ENCODE measurements at places on chromosomes 5 and 9.

GRCh38 chr9:27162045-27162444 lies 53.0 kb downstream of the TEK start:
- no peak for DNase-seq

GRCh38 chr9:22111176-22111953 lies 102.3 kb upstream of the CDKN2B start:
- DNase-seq, result peak; percentile 31

DNA sequence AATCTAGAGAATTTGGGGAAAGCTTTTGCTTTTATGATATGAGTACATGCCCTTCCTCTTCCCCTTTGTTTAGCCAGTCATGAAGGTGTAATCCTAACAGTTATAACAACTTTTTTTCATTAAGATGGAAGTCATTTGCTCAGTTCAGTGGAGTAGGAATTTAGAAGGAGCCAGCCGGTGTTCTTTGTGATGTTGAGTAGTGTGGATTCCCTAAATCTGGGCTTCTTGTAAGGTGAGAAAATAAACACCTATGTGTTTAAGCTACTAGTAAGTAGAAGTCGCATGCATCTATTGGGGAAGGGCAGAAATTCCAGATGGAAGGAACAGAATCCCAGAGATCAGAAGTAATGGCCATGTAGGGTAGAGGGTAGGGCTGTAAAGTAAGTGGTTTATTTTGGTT lies 13.6 kb upstream of the CNTLN start:
- DNase-seq, result no peak

DNA sequence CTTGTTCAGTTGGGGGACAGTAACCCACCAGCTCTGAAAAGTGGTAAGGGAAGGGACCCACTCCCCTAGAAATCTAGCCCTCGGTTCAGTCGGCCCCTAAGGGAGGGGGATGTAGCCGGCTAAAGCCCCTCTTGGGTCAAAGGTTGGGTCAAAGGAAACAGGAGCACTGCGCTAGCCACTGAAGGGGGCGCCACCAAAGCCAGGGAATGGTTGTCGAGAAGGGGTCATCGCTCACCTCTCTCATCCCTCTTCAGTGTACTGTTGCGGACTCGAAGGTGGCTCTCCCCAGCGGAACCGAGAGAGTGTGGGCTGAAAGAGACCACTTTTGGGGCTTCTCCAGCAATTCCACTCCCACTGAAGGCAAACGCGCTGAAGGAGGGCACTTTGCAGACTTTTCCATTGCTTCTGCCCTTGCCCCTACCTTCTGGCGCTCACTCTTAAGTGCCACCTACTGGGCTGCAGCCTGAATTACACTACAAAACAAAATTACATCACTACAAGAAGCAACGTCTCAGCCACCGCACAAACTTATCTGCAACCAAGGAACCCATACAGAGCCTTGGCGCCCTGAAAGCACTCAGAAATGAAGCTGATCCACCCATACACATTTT lies 396.9 kb downstream of the PDE4D start:
- peak; percentile 45 for DNase-seq

DNA sequence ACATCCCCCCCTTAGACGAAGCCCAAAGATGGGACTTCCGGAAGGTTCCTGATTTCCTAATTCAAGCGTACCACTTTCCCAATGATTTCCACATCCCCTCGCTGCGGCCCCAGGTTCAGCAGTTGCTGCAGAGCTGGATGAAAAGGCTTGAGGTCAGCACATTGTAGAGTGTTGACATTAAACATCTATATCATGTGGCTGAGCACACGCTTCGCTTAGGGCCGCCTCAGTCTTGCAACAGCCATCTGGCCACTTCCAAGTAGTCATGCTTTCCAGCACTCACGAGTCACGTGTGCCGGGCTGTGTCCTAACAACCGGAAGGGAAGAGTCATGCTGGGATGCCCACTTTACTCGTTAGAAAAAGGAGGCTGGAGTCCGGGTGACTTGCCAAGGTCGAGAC lies 340.6 kb upstream of the IRX4 start:
- no peak for DNase-seq

GRCh38 chr5:153476767-153477166 lies 13.7 kb upstream of the GRIA1 start:
- DNase-seq, result peak; percentile 94

GRCh38 chr5:77086689-77087483 lies at the start of gene ZBED3:
Gene ZBED3 (minus strand): TSS chr5:77087285. CDS start chr5:77077878, 9,407 bp downstream.
- DNase-seq, result peak; percentile 59

DNA sequence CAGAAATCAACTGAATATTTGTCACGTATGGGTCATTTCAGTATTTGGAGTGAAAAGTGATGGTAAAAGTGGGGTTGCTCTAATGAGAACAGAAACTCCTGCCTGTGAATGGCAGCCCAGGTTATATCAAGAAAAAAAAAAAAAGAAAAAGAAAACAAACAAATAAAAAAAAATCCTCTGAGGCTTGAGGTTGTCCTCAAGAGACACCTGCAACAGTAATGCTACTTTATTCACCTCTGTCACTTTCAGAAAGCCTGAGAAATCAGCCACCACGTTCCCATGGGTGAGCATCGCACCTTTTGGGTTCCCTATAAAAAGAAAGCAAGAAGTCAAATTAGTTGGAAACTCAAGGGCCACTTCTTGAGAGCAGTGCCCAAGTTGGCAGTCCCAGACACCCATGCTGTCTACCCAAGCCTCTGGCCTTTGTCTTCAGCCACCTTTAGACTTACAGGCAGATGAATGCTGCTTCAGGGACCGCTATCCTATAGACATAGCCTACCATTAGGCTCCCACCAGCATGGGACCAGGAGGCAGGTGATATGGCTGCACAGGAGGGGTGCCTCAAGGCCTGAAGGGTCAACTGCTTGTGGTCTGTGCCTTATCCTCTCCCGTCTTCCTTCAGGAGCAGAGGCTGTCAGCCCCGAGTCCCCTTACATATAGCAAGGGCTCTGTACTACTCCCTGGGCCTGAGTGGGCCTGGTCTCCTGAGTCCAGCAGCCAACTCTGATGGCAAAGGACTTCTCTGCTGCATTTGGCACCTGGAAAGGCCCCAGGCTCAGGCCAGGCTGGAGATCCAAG lies 31.1 kb upstream of the MEIKIN start:
- DNase-seq, result no peak

DNA sequence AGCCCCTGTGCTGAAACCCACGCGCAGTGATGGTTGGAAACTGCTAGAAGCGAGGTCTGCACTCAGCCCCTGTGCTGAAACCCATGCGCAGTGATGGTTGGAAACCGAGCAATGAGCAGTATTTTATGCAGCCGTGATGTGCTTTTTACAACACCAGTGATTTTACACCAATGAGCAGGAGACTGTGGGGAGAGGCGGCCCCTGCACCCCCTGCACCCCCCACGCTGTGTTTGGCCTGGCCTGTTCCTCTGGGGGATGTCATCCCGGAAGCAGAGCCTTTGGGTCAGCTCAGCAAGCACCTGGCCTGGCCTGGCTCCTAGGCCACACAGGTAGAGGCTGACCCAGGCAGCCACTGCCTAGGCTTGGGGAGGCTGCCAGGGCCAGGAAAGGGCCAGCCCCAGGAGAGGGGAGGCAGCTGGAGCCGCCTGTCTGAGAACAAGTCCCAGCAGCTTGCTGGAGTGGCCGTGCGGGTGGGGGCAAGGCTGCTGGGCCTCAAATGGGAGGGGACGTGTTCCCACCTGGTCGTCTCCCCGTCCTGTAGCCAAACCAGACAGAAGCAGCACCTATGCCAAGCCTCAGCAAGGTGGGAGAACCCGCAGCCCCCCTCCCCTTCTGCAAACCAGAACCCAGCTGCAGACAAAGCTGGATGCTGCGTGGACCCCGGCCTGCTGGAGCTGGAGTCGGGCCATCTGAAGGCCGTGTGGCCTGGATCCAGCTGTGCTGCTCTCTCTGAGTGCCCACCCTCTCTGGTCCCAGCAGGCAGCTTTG lies 46.8 kb downstream of the DBH start:
- no peak for DNase-seq

GRCh38 chr5:145943674-145944121 lies 7.3 kb downstream of the SH3RF2 start:
- DNase-seq, result peak; percentile 56

GRCh38 chr5:68436686-68437520 lies 221.3 kb downstream of the PIK3R1 start:
- DNase-seq, result peak; percentile 37

GRCh38 chr5:116495786-116496357 lies 78.8 kb downstream of the SEMA6A start:
- DNase-seq, result no peak

DNA sequence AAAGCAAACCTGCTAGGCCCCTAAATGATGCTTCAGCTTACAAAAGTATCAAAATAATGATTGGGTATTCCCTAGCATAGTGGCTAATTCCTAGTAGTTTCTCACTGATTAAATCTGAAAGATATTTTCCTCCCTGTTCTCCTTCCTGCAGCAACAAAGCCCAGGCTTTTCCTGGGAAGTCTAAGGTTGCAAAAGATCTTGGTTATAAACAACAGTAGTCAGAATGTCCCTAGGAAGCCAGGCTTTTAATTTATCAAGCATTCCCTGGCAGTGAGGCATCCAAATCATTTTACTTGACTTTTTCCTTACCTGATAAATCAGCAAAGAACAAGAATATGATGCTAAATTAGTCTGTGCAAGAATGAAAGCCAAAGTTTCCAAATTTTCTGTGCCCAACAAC lies 272.0 kb downstream of the PDE4D start:
- DNase-seq, result peak; percentile 74

GRCh38 chr9:33924978-33925797 lies 108.2 kb downstream of the UBE2R2 start:
- peak; percentile 57 for DNase-seq

GRCh38 chr9:4344946-4345345 lies 45.1 kb upstream of the GLIS3 start:
- DNase-seq, result no peak

DNA sequence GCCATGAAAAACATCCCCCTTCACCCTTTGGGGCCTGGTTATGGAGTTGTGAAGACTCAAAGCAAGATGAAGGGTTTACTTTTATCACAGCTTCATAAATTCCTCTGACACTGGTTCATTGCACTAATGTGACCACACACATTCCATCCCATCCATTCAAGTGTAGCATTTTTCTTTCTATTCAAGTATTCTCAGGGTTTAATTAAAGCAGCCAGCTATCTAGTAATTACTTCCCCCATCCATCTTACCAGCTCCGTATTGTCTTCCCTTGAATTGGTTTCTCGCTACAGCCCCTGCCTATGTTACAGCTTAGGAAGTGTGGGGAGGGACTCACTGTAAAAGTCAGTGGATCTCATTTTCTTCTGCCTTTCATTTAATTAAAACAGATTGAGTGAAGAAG lies 387.0 kb upstream of the RFX3 start:
- DNase-seq, result peak; percentile 82

DNA sequence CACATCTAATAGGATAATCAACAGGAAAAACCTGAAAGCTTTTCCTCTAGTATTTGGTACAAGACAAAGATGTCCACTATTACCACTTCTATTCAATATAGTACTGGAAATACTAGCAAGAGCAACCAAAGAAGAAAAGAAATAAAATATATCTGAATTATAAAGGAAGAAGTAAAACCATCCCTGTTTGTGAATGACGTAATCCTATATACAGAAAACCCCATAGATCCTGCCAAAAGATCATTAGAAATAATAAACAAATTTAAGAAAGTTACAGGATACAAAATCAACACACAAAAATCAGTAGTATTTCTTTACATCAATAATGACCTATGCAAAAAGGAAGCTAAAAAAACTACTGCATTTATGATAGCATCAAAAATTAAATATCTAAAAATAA lies 1191.3 kb upstream of the C9orf72 start:
- DNase-seq, result no peak

GRCh38 chr9:136693135-136693489 lies 5.9 kb upstream of the AGPAT2 start:
- no peak for DNase-seq

- no peak for DNase-seq
Measured at GRCh38 chr5:16067415-16067814, 112.2 kb downstream of the MARCHF11 start.

GRCh38 chr9:109182940-109183798 lies 16.1 kb upstream of the FRRS1L start:
- DNase-seq, result peak; percentile 29

- no peak for DNase-seq
Measured at GRCh38 chr5:171311322-171312077, 2.5 kb downstream of the TLX3 start.

DNA sequence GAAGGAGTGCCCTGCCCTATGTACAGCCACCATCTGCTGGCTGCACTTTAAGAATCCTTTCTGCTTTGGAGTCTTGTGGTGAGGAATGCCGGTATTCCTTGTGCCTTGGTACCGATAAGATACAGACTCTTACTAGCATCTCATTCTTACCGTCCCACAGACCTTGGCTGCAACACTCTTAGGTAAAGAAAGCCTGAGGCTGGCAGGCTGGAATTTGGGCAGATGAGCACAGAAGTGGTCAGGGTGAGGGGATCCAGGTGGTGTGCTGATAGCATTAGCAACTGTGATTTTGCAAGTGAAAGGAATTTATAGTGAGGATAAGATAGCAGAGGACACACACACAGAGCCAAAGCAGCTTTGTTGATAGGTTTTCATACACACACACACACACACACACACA lies 198.1 kb downstream of the ENC1 start:
- peak; percentile 48 for DNase-seq

DNA sequence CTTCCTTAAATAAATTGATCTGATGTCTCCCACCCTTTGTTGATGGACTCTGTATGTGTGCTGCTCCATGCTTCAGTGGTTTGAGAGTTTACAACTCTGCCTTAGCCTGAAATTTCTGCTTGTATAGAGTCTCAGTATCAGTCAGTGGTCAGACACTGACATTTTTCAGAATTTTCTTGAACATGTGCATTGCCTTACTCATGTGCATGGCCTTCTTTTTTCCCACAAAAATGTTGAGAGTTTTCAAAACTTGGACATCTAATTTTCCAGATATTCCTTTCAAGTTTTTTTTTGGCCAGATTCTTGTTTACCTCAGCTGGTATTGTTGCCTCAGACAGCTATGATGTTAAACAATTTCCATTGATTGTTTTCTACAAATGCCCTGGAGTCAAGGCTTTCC lies 427.1 kb upstream of the CHD1 start:
- DNase-seq, result peak; percentile 1
